CD8-positive, alpha-beta memory T cell (primary cell): ENCODE measurements at places on chromosomes 11 and 22. TPM values are rescaled to one million over a fixed set of nuclear protein-coding genes. Genes with fewer than 3 reads are reported as not detected.

The MSANTD4 gene
- total RNA-seq, result 17.2 TPM

DNA sequence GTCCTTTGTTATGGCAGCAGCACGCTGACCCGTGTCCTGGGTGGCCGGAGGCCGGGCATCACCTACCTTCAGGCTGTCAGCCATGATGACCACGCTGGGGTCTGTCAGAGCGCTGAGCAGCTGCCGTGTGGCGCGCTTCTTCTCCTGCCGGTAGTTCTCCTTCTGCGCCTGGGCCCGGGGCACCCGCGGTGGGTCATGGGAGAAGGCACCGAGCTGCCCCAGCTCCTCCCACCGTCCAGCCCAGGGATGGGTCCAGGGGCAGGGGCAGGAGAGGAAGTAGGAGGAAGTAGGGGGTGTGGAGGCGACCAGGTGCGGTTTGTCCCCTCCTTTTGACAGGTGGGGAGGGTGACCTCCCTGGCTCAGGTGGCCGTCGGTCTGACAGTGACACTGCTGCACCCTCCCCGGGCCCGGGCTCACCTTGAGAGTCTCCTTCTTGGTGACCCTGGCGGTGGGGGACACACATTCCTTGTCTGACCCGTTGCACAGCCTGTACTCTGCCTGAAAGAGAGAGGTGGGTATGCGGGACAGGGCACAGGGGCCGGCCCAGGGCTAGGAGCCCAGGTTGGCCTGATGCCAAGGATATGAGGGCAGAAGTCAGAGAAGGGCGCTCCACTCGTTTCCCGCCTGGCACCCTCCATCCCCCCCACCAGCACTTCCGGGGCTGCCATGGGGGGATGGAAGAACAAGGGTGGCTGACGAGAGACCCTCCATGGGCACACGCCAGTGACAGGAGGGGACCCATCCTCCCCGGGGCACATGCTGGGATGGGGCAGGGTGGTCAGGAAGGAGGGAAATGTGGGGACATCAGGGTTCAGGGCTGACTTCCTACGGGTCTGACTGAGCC is 43.0 kb downstream of the OSBPL5 start:
- no peaks in the 10 kb centered on the region for H3K36me3 ChIP-seq
- peak; percentile 39 for DNase-seq
- no peak overlapping the region for H3K27ac ChIP-seq
- no peaks in the 10 kb centered on the region for H3K4me1 ChIP-seq

GRCh38 chr22:40932396-40932795 is 18.8 kb upstream of the RBX1 start:
- H3K4me1 ChIP-seq, result no peaks in the 10 kb centered on the region
- no peaks in the 10 kb centered on the region for H3K27me3 ChIP-seq
- H3K4me3 ChIP-seq, result no peak overlapping the region

The ARFIP2 gene
- total RNA-seq, result 46.9 TPM
